ENCODE measurements at places on chromosomes 3 and 15.

- DNase-seq: no peak
- H3K4me1 ChIP-seq: no peaks in the 10 kb centered on the region
- H3K27ac ChIP-seq: no peak overlapping the region
- H3K36me3 ChIP-seq: peaks cover 59% of the 10 kb centered on the region
- no peaks in the 10 kb centered on the region for H3K27me3 ChIP-seq
Observed at GRCh38 chr3:15215996-15216395, 9.9 kb downstream of the CAPN7 start.

DNA sequence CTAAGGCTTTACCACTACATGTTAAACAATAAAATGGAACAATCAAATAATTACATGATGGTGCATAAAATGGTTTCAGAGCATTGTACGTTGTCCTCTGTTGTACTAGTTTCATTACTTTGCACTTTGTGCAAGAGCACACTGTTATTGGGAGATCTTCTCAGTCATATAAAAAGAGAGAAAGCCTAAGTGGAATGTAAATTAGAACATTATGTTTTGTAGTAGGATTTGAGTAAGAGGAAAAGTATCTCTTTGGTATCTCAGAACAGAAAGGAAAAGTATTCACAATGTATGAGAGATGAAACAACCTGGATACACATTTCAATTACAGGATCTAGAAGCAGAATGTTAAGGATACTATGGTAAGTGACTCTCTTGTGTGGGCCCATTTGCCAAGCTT, 26.9 kb upstream of the PLSCR2 start:
- H3K4me1 ChIP-seq: no peaks in the 10 kb centered on the region
- H3K36me3 ChIP-seq: no peaks in the 10 kb centered on the region
- DNase-seq: no peak
- H3K27me3 ChIP-seq: no peaks in the 10 kb centered on the region

- H3K36me3 ChIP-seq: no peaks in the 10 kb centered on the region
- H3K27me3 ChIP-seq: no peaks in the 10 kb centered on the region
- no peak for DNase-seq
- no peak overlapping the region for H3K4me3 ChIP-seq
Observed at GRCh38 chr3:122377975-122378374, 5.1 kb downstream of the MIX23 start.

DNA sequence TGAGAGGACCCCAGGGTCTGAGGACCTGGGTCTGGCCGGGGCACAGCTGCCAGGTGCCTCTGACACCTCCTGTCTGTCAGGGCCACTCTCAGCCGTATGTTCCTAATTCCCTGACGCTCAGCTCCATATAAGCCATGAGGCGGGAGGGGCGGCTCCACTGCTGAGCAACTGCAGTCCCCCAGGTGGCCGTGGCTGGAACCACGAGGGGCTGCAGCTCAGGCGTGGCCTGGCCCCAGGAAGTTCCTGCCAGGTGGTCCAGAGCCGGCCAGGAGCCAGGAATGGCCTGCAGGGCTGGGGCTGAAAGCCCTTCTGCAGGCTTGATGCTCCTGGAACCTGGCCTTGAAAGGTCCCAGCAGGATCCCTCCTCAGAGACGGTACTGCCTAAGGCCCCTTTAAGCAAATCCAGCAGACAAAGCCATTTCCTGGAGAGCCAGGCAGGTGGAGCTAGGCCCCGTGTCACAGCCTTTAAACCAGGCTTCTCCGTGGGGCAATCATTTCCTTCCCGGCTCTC, 118.0 kb downstream of the CHSY1 start:
- no peaks in the 10 kb centered on the region for H3K36me3 ChIP-seq
- DNase-seq: no peak
- no peaks in the 10 kb centered on the region for H3K27me3 ChIP-seq
- H3K4me3 ChIP-seq: no peak overlapping the region
- no peaks in the 10 kb centered on the region for H3K4me1 ChIP-seq
- no peak overlapping the region for H3K27ac ChIP-seq

DNA sequence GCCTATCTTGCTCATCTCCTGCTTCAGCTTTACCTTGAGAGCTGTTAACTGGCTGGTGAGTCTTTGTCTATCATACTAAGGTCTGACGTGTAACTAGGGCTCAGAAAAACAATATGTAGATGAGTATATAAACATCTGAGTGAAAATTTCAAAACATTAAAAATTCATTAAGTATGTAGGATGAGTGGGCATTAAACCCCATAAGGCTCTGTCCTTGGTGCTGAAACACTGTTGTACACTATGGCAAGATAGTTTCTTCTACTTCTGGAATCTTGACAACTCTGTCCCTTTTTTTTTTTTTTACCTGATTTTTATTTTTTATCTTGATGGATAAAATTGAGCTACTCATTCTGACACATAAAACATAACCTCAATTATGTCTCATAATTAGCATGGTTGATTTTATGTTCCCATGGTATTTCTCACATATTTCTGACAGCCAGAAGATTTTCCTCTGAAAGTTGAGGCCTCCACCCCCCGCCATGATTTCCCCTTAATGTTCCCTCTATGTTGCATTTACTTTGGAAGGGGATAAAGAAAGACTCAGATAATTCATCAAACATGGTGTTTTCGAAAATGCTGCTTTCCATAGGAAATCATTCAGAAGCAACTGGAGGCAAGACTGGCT, 54.3 kb downstream of the DGKG start:
- H3K4me1 ChIP-seq: no peaks in the 10 kb centered on the region
- H3K4me3 ChIP-seq: no peak overlapping the region
- no peaks in the 10 kb centered on the region for H3K27me3 ChIP-seq

DNA sequence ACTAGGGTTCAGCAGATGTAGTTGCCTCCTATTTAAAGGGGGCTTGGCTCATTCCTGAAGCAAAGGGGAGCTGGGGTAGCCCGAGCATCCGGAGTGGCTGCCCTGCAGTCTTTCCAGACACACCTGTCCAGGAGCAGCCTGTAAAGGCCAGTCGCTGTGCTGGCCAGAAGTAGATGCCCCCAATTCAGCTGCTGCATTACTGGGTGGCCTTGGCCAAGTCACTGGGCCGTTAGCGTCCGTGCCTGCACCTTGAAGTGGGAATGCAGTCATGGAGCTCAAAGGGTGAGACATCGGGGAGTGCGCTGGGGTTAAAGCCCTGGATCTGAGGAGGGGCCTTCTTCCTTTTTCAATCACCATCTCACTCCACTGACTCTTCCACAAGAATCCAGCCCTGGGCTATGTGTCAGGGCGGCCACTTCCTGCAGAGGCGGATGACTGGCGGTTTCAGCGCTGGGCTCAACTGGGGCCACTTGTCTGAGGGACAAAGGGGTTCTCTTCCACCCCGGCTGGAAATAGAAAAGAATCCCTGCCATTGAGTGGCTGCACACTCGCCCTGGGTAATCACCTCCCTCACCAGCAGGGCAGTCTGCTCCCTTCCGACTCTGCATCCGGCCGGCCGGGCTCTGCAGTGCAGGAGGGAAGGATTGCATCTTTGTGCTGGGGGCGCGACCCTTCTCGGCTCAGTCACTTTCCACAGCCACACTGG, 11.8 kb downstream of the ALDH1A3 start:
- no peaks in the 10 kb centered on the region for H3K36me3 ChIP-seq
- H3K4me1 ChIP-seq: no peaks in the 10 kb centered on the region
- no peak overlapping the region for H3K27ac ChIP-seq
- H3K4me3 ChIP-seq: no peak overlapping the region

DNA sequence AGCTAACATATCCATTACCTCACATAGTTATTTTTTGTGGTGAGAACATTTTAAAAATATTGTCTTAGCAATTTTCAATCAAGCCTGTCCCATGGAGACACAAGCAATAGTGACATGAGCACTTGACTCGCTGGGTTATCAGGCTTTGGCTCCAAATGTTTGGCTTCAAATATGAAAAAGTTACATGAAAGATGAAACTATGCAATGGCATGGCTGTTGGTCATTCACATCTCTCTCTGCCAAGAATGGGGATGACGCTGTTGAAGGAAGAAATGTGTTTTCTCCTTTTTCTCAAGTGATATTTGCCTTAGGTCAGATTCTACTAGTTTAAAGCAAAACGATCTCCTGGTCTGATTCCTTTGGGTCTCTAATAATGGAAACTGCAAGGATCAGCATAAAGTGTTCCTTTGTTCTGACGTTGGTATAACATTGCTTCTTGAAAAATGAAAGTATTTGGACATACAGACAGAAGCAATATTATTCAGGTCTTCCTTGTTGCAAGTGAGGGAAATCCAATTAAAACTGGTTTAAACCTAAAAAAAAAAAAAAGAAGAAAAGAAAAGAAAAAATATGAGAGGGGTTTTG, 71.2 kb downstream of the SSUH2 start:
- H3K4me1 ChIP-seq: no peaks in the 10 kb centered on the region
- H3K27me3 ChIP-seq: no peaks in the 10 kb centered on the region
- no peak for DNase-seq
- H3K27ac ChIP-seq: no peak overlapping the region

DNA sequence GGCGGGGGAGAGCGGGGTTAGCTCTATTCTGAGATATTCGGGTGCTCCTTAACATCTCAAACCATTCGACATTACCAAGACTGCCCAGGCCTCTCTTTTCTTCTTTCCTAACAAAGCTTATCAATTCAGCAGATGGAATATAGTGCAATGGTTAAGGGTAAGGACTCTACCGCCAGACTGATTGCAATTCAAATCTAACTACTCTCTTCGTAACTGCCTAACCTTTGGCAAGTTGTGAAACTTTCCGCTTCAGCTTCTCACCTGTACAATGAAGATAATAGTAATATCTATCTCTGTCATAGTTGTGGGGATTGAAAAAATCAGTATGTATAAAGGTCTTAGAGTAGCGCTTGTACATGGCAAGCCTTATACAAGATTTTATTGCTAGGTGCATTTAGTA, 972 bp downstream of the UBA5 start:
- H3K27me3 ChIP-seq: no peaks in the 10 kb centered on the region
- DNase-seq: no peak
- peak overlapping the region; percentile 93 for H3K4me3 ChIP-seq
- H3K36me3 ChIP-seq: no peaks in the 10 kb centered on the region
- peaks cover 11% of the 10 kb centered on the region for H3K4me1 ChIP-seq

- no peak for DNase-seq
- H3K27me3 ChIP-seq: no peaks in the 10 kb centered on the region
- no peaks in the 10 kb centered on the region for H3K36me3 ChIP-seq
- no peaks in the 10 kb centered on the region for H3K4me1 ChIP-seq
- H3K4me3 ChIP-seq: no peak overlapping the region
Observed at GRCh38 chr3:172685331-172686214, 25.3 kb downstream of the NCEH1 start.

DNA sequence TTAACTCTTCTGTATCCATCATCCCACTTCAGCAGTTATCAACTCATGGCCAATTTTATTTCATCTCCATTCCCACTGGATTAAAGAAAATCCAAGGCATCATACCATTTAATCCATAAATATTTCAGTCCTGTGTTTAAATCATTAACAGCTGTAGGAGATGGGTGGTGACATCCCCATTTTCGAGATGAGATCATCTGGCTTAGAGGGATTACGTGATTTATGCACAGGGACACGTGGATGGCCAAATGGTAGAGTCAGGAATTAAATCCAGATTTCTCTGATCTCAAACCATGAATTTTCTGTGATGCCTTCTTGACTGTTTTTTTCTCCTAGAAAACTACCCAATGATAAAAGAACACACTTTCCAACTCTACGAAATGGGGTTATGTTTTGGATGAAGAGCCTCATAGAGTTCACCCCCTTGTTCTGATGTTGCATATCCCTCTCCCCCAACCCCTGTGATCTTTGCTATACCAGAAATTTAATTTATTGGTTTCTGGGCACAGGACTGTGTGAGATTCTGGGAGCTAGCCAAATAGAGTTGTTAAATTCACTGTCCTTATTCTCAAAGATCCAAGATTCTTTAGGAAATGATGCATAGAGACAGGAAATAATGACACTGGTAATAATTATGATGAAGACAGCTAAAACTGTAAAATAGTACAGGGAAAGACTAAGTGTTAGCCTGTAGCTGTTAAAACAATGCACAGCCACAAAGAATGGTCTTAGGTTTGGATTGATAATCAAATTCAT, 7.4 kb downstream of the ZNF589 start:
- DNase-seq: no peak
- no peak overlapping the region for H3K4me3 ChIP-seq
- H3K4me1 ChIP-seq: no peaks in the 10 kb centered on the region
- peaks cover 19% of the 10 kb centered on the region for H3K36me3 ChIP-seq

DNA sequence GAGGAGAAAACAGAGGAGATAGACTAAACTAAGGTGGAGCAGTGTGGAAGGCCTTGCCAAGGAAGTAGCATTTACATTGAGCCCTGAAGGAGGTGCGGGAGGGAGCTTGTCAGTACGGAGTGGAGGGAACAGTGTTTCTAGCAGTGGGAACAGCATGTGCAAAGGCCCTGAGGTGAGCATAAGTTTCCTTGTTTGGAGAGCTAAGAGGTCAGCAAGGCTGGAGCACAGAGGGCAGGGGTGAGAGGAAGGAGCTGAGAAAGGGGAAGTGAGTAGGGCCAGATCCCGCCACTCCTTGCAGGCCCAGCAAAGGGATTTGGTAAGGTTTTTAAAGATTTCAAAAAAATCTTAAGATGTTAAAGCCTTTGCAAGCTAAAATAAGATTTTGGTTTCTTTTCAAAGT, 70.1 kb downstream of the HMCES start:
- DNase-seq: no peak
- peaks cover 6% of the 10 kb centered on the region for H3K4me1 ChIP-seq
- H3K36me3 ChIP-seq: no peaks in the 10 kb centered on the region

DNA sequence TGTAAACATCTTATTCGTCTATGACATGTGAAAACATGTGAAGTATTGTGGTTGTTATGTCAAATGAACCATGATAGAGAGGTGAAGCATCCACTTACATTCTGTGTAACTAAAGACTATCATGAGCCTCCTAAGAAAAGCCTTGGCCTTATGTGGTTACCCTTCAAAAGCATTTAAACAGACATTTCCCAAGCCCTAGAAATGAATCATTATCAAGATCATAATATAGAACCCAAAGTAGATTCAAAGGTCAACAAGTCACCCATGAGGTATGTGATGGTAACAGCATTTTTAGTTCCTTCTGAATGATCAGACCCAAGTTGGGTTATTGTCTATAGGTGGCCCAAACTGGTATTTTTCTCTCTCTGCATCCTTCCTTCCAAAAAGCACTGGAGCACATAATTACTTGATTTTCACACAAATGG, 408.0 kb downstream of the TBL1XR1 start:
- no peak overlapping the region for H3K4me3 ChIP-seq
- H3K4me1 ChIP-seq: no peaks in the 10 kb centered on the region
- no peaks in the 10 kb centered on the region for H3K36me3 ChIP-seq
- no peaks in the 10 kb centered on the region for H3K27me3 ChIP-seq

GRCh38 chr3:125428216-125428830, 53.2 kb upstream of the ZNF148 start:
- no peaks in the 10 kb centered on the region for H3K4me1 ChIP-seq
- H3K27me3 ChIP-seq: no peaks in the 10 kb centered on the region
- no peak for DNase-seq
- H3K36me3 ChIP-seq: no peaks in the 10 kb centered on the region
